ENCODE measurements at places on chromosomes 1 and 21.

GRCh38 chr1:231194476-231194842, 32.6 kb downstream of the TRIM67 start:
- no peak for DNase-seq

- no peak for DNase-seq
Observed at GRCh38 chr1:178941849-178942248, 71.0 kb upstream of the ANGPTL1 start.

DNA sequence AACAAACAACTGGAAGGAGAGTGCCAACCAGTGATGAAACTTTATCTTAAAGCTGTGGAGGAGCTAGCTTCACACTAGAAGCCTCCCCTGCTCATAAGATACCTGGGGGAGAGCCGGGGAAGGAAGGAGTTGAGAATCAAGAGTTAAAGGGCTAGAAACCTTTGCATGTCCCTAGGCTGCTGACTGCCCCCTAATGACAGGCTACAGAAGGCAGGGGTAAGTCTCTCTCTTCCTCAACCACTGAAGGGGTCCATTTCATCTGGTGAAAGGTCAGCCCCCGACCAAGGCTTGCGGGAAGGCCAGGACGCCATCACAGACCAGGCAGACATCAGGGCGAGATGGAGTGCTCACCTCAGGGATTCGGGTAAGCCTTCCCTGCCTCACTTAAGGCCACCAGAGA, 65.6 kb upstream of the GRHL3 start:
- no peak for DNase-seq

- DNase-seq, result no peak
Observed at GRCh38 chr1:31742462-31743212, 21.5 kb downstream of the ADGRB2 start.

GRCh38 chr1:212628046-212628445, 19.5 kb downstream of the ATF3 start:
- DNase-seq, result no peak

- no peak for DNase-seq
Observed at GRCh38 chr1:104991702-104992101, 1242.0 kb downstream of the AMY1C start.

DNA sequence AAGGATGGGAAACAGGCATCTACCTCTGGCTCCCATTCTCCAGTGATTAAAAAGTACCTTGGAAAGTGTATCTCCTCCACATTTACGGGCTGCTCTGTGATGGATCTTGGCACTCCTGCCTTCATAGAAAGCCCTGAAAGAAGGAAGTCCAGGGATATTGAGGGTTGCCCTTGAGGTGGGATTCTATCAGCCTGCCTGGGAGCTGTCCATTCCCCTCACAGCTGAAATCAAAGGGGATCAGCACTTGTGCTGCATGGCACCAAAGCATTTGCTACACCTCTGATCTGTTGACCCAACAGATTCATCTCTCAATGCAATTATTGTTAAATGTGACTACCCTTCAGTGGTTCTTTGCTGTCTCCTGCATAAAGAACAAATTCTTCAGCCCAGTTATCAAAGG, 442.0 kb upstream of the RUNX1 start:
- no peak for DNase-seq

- no peak for DNase-seq
Observed at GRCh38 chr1:40742363-40743061, 41.1 kb upstream of the KCNQ4 start.

DNA sequence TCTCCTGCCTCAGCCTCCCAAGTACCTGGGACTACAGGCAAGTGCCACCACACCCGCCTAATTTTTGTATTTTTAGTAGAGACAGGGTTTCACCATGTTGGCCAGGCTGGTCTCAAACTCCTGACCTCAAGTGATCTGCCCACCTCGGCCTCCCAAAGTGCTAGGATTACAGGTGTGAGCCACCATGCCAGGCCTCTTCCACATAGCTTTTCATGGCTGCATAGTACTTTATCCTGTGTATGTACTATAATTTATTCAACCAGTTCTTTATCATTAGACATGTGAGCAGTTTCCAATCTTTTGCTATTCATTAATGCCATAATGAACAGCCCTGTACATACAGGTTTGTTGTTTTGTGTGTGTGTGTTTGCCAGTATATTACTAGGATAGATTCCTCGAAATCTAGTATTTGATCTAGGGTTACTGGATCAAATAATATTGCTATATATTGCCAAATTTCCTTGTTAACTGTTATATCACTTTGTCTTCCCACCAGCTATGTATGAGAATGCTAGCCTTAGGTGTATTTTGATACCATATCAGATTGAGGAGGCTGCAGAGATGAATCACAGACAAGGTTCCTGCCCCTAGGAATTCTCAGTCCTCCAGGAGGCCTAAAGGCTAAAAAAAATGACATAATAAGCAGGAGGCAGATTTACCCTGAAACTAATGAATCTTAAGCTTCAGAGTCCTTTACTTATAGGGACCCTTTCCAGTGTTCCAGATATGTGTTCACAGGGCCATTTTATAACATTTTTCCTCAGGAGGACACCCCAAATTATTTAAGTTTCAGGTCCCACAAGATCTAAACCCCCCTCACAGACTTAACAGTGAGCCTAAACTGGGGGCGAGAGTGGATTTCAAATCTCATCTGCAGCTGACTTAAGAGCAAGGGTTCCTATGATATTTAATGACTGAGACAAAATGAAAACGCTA, 2.1 kb upstream of the PDIK1L start:
- DNase-seq, result no peak

- DNase-seq, result no peak
Observed at GRCh38 chr1:58996341-58997059, 212.7 kb upstream of the JUN start.

GRCh38 chr1:75967719-75968118, 35.5 kb upstream of the ASB17 start:
- DNase-seq, result no peak

- DNase-seq, result no peak
Observed at GRCh38 chr1:93549811-93550210, 101.9 kb downstream of the FNBP1L start.

- DNase-seq, result no peak
Observed at GRCh38 chr1:98045767-98046641, 125.2 kb upstream of the DPYD start.

DNA sequence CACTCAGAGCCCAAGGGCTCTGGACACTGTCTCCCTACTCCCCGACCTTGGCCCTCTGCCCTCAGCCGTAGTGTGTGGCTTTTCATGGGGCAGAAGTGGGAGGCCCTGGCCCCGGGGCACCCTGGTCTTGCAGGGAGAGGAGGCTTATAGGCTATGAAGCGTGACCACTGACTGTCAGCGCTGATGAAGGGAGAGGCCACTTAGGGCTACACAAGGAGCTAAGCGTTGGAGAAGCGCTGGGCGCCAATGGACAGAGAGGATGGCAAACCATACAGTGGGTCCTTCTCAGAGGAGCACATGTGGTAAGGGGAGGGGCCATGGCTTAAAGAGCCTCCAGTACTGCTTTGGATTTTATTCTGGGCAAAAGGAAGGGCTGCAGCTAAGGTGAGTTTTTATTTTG, 7.9 kb downstream of the CRABP2 start:
- no peak for DNase-seq

GRCh38 chr1:204889681-204890383, 19.2 kb downstream of the NFASC start:
- DNase-seq, result no peak

DNA sequence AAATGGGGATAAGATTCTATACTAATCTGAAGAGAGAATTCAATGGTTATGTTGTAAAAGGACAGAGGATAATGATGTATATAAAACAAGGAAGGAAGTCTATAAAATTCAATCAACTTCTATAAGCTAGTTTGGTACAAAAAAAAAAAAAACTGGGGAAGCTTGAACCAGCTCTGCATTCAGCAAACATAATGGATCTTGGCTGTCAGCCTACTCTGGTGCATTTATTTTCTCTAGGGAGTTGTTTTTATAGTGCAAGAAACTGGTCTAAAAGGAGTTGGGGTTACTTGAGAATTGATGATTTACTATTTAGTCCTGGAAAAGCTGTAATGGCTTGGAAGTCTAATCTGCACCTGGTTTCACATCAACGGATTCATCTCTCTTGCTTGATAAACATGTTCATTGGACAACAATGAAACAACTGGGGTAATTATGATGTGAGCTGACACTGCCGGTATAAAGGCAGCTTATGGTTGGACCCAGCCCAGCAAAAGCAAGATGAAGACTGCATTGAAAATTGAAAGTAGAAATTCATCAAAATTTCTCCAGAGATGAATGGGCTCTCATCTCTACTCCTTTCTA, 199.4 kb upstream of the NRIP1 start:
- DNase-seq, result no peak

DNA sequence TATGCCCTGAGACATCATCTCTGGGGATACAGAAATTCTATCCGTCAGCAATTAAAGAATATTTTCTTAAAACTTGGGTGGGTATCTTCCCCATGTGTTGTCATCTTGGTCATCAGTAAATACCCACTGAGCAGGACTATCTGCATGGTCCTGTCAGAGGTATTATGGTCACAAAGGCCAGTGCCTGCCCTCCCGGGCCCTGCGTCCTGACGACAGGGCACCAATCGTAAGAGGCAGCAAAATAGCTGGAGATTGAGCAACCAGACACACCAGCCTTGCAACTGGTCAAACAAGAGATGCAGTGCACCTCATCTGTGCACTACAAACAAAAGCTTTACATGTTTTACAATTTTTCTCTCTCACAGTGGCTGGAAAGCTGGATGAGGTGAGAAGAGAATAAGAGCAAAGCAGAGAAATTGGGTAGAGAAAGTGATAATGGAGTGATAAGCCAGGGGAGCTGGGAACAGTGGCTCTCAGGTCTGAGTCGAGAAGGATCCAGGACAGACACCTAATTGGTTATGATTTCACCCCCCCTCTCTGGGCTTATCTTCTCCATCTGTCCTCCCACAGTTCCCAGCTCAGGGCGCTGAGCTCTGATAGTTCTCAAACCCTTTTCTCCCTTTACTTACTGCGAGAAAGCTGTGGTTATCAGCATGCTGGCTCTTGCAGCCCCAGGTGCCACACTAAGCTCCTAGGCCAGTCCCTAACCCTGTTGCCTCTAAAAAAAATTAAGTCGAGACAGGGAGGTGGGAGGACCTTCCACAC, 8.8 kb upstream of the SRP9 start:
- DNase-seq, result no peak

- no peak for DNase-seq
Observed at GRCh38 chr1:168235937-168236336, 10.1 kb downstream of the SFT2D2 start.

DNA sequence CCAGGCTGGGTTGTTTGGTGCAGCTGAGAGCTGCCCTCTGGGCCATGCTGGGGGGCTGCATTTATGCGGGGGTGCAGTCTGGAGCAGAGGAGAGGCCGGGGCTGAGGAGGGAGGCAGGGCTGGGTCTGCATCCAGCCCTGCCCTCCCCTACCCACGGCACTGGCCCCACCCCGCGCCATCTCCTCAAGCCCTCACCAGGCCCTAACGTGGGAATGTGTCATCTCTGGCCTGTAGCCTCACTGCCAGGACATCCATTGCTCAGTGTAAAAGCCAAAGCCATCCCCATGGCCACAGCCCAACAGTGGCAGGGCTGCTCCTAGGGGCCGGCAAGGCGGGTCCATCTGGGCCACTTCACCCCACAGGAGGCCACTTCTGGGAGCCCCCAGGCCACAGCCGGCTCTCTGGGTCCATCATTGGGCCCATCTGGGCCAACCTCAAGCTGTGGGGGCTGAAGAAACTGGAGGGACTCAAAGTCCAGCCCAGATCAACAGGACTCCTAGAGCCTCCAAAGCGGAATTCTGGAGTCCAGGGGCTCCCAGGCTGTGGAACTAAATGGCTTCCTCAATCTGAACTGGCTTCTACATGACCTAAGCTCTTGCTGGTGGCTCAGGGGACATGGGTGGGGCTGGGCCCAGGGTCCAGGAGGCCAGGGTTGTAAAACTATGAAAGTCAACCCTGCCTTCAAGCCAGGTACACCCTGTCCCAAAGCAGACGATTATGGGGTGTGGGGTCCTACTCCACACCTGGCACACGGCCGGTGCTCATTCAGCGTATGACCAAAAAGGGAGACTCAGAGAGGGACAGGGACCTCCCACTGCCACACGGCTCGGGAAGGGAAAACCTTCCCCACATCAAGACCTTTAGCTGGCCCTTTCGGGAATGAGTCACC, 32.6 kb downstream of the RUNX3 start:
- no peak for DNase-seq

- no peak for DNase-seq
Observed at GRCh38 chr1:241600496-241600901, 39.7 kb downstream of the CHML start.

- no peak for DNase-seq
Observed at GRCh38 chr21:32200029-32200428, 78.8 kb downstream of the MIS18A start.

DNA sequence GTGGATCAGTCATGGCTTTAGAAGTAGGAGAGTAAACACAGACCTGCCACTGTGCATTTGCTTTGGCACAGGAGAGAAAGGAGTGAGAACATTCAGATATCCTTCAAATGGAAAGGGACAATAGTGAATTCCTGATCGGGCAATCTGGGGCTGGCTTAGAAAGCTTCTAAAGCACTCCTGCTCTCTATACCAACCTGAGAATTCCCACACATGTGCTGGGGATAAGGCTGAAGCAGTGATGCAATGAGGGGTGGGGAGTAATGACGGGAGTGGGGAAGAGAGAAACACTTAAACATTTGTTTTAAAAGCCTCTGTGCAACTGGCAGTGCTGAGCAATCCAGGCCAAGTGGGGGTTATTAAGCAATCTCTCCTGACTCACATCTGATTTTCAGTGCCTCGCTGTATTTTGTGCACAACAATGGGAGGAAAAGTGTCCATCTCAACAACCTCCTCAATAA, 108.8 kb downstream of the KIAA0319L start:
- no peak for DNase-seq

- no peak for DNase-seq
Observed at GRCh38 chr1:213452501-213452900, 401.5 kb downstream of the RPS6KC1 start.

DNA sequence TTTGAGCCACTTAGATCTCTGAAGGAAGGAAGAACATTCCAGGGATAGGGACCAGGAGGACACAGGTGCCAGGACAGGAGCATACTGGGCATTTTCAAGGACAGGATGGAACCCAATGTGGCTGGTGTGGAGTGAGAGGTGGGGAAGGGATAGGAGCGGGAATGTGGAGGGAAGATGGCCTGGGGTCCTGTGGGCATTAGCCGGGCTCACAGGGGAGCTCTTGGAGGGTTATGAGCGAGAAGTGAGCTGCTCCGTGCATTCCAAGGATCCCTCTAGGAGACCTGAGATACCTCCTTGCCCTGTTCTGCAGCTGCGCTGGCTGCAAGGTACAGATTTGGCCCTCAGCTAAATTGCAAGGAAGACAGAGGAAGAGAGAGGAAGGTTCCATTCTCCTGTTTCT, 87.5 kb downstream of the IER5 start:
- no peak for DNase-seq

DNA sequence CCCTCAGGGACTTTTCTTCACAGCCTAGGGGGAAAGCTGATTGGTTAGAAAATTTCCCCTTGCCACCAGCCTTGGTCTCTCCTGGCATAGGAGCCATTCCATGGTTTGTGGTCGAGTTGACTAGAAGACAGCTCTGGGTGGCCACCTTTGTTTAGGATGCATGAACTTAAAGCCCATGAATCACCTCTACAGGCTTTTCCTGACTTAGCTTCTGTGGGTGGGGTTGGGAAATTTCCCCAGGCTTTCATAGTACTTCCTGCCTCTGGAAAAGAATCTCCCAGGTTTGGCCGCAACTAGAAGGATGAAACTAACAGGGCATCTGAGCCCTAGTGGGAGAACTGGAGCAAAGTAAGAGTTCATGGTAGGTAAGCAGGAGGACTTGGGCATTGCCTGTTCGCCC, 72.6 kb downstream of the SNRPE start:
- DNase-seq, result no peak

Data from CD8-positive, alpha-beta T cell (primary cell).